Ovary (tissue), 10 donors: ENCODE measurements at places on chromosomes 3 and 15. TPM values are rescaled to one million over a fixed set of nuclear protein-coding genes. Genes with fewer than 3 reads are reported as not detected.

MUSTN1 gene
- 8.6 TPM for total RNA-seq

CRYGS gene
- total RNA-seq: 2.3 TPM

KLHL40 gene
- total RNA-seq: not detected

SCG5 gene
- 4.8 TPM for total RNA-seq

PDCD7 gene
- total RNA-seq: 34.0 TPM

DGKG gene
- total RNA-seq: 4.1 TPM

SLCO3A1 gene
- total RNA-seq: 9.8 TPM

MASP1 gene
- 3.6 TPM for total RNA-seq

SERINC4 gene
- total RNA-seq: 0.36 TPM

GOLGA8T gene
- total RNA-seq: not detected

FANCD2OS gene
- not detected for total RNA-seq

DPPA4 gene
- total RNA-seq: not detected

STARD9 gene
- total RNA-seq: 24.8 TPM

MCTP2 gene
- 5.7 TPM for total RNA-seq

CHRD gene
- total RNA-seq: 27.7 TPM

CHRNA7 gene
- total RNA-seq: 4.4 TPM

TRIM71 gene
- total RNA-seq: not detected

AGBL1 gene
- not detected for total RNA-seq

CIDEC gene
- not detected for total RNA-seq

IGSF11 gene
- 21.4 TPM for total RNA-seq

REC114 gene
- not detected for total RNA-seq

RTP2 gene
- not detected for total RNA-seq

CSPG4 gene
- total RNA-seq: 10.5 TPM

DNAJC13 gene
- total RNA-seq: 30.1 TPM

ACAD9 gene
- total RNA-seq: 41.0 TPM

TICRR gene
- 0.12 TPM for total RNA-seq

CFAP100 gene
- total RNA-seq: 2.8 TPM

ST8SIA2 gene
- total RNA-seq: 0.46 TPM

CCR1 gene
- 2.2 TPM for total RNA-seq

PLSCR4 gene
- 54.3 TPM for total RNA-seq

PIK3R4 gene
- 29.7 TPM for total RNA-seq

RETNLB gene
- not detected for total RNA-seq

C2CD4A gene
- not detected for total RNA-seq

MAN2A2 gene
- total RNA-seq: 52.3 TPM

CISH gene
- 18.4 TPM for total RNA-seq

RARRES1 gene
- 49.1 TPM for total RNA-seq

GPR62 gene
- total RNA-seq: 0.36 TPM

CPN2 gene
- not detected for total RNA-seq

SMAD3 gene
- total RNA-seq: 45.1 TPM

BNC1 gene
- total RNA-seq: 0.32 TPM

IL20RB gene
- 0.43 TPM for total RNA-seq

CPNE9 gene
- total RNA-seq: not detected

SNAP23 gene
- 53.0 TPM for total RNA-seq

KNL1 gene
- 0.56 TPM for total RNA-seq

TMEM45A gene
- 11.0 TPM for total RNA-seq

ALPK3 gene
- total RNA-seq: 1.2 TPM

TEX55 gene
- total RNA-seq: not detected

SST gene
- total RNA-seq: 0.55 TPM

COL6A6 gene
- total RNA-seq: 0.43 TPM

TMCO5A gene
- not detected for total RNA-seq

BAHD1 gene
- total RNA-seq: 40.1 TPM
